ENCODE measurements at places on chromosomes 5 and 9. TPM values are rescaled to one million over a fixed set of nuclear protein-coding genes. Genes with fewer than 3 reads are reported as not detected.

The BTNL3 gene
- total RNA-seq: not detected

The PTPRD gene
- total RNA-seq: 21.5 TPM

DNA sequence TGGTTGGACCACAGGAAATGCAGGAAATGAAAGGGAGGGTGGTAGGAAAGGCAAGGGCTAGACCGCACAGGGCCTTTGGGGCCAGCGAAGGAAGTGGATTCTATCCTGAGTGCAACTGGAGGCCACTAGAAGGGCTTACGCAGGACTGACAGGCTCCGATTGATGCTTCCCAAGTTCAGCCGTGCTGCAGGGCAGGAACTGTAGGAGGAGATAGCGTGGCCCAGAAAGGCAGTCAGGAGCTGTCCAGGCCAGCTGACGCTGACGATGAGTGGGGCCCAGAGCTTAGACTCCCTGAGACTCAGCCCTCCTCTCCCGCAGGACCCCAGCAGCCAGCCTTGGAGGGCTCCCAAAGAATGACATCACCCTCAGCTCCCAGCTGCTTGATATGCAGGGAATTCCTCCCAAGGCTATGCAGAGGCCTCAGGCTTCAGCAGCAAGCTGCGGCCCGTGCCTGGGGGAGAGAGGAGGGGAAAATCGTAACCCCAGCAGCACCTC lies 48.8 kb downstream of the KCNIP1 start:
- peak; percentile 63 for DNase-seq

GRCh38 chr9:6598249-6598725 lies 47.2 kb downstream of the GLDC start:
- no peak for DNase-seq

DNA sequence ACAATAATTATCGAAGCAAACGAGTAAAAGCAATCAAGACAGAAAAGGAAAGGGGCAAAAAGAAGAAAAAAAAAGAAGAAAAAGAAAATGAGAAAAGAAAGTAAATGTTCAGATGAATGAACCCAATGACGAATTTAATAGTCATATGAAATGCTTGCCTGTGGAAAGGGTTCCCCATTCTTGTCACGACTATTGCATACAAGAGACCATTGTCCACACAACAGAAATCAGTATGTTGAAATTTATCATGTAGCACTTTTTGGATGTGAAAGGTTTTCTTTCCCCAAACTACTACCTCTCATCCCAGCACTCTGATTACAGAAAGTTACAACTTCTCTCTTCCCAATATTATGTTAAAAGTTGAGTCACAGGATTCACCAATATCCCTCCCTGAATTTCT lies 162.4 kb downstream of the ZDHHC21 start:
- DNase-seq: no peak

DNA sequence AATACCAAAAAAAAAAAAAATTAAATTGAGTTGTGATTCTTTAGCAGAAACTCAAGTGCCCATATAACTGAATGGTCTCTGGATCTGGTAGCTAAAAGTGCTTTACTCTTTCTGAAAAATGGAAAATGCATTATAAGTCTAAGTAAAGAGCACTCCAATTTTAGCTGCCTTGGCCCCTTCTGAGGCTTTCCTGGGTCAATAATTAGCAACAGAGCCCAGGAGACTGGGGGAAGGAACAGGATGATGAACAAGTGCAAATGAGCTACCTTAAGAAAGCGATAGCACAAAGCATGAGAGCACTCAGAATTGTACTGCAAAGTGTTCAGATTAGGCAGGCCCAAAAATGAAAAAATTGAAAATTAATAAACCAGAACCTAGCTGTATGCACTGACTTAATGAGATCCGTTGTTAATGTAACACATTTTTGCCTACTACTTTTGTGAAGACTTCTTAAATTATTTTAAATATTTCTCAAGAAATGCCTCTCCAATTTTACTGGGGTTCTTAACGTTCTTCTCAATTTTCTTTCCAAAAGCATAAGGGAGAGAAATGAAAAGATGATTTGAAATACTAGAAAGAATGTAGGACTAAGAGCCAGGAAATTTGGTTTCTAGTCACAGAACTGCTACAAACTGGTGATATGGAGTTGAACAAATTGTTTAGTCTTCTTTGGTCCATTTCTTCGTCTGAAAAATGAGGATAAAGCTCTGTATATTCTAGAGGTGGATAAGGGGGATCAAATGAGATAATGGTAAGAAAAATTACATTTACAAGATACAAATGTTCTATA lies 566.1 kb downstream of the PDE4D start:
- DNase-seq: no peak

GRCh38 chr5:124941051-124942049 lies 194.9 kb upstream of the ZNF608 start:
- no peak for DNase-seq

DNA sequence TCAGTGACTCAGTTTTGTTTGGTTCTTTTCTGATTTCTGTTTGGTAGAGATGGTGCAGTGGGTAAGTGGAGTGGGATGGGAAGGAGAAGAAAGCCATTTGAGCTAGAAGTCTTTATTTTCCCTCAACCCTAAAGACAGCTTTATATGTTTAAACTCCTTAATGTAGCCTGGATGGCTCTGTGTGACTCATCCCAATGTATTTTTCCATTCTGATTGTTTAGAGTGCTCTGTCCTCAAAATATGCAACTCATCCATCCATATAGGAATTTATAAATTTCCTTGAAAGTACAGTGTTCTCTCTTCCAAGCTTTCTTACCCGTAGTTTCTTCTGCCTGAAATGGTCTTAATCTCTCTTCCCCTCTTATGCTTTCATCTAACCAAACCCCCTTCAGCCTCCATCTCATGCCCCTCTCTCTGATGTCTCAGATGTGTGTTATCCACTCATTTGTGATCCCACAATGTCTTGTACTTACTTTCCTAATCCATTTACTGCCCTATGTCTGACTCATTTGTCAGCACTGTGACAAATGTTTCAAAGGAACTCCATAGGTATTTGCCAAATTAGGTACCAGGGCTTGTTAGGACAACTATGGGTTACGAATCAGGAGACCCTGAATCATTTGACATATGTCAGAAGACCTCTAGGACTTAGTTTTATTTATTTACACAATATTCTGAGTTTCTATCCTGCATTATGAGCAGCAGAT lies 217.5 kb upstream of the SGCD start:
- no peak for DNase-seq

- DNase-seq: peak; percentile 72
Measured at GRCh38 chr5:72302171-72302570, 17.9 kb downstream of the MRPS27 start.

GRCh38 chr9:136238342-136238732 lies 7.3 kb downstream of the QSOX2 start:
- DNase-seq: no peak

DNA sequence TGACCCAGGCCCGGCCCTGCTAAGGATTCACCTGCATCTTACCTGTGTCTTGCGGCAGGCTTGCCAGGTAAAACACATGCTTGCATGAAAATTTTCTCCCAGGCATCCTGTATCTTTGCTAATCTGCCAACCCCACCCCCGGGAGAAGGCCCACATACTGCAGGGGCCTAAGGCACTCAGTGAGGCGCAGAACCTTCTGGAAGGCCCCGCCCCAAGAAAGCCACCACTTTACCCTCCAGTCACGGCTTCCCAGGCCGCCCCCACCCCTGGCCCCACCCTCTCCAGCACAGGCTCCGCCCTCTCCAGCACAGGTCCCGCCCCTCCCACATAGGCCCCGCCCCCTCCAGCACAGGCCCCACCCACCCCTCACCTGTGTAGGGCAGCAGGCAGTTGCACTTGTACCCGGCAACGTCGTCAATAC lies 29.8 kb upstream of the SEC16A start:
- DNase-seq: no peak

- no peak for DNase-seq
Measured at GRCh38 chr5:81994679-81995078, 22.9 kb downstream of the ATG10 start.

All from H7 (cell line).